Common myeloid progenitor, CD34-positive (primary cell): ENCODE measurements at places on chromosomes 4 and X.

GRCh38 chr4:147589586-147589985 lies 27.6 kb upstream of the TMEM184C start:
- DNase-seq = no peak

GRCh38 chr4:184404047-184404446 lies 70.3 kb downstream of the IRF2 start:
- no peak for DNase-seq

- no peak for DNase-seq
These were observed 147.1 kb downstream of the NAA11 start for GRCh38 chr4:79178760-79179159.

- peak; percentile 52 for DNase-seq
These were observed 323.6 kb downstream of the BCOR start for GRCh38 chrX:39773923-39774773.

- DNase-seq = no peak
These were observed 45.5 kb upstream of the CLNK start for GRCh38 chr4:10730019-10730418.

GRCh38 chr4:109982521-109982920 lies 69.8 kb downstream of the EGF start:
- DNase-seq = no peak

DNA sequence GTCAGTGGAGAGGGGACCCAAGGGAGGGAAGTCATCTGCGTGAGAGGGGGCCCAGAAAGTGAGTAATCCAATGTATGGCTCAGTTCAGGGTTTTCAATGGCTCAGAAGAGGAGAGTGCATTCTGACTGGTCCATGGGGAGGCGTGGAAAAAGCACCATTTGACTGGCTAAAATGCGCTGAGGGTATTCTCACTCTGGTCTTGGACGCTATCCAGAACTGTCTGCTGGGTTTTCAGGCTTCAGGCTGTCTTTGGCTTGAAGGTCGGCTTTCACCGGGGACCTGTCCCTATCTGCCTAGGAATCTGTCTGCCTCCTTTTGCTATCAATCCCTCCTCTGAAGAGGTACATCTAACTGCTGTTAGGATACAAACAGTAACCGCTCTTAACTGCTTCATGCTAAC lies 26.4 kb downstream of the EPGN start:
- no peak for DNase-seq

DNA sequence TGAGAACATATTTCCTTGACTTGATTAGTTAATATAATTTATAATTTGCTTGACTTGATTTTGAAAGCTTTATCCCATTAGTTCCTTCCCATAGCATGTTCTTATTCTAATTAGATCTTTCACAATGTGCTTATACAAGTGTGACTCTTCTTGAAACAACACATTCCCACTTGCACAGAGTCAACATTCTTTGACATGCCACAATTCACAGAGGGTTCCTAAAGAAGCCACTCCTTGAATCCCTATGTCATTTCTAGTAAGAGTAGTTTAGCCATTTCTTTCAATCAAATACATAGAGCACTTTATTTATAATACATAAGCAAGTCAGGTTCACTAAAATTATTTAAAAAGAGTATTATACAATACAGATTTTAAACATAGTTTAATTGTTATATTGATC lies 228.9 kb upstream of the GRID2 start:
- no peak for DNase-seq

DNA sequence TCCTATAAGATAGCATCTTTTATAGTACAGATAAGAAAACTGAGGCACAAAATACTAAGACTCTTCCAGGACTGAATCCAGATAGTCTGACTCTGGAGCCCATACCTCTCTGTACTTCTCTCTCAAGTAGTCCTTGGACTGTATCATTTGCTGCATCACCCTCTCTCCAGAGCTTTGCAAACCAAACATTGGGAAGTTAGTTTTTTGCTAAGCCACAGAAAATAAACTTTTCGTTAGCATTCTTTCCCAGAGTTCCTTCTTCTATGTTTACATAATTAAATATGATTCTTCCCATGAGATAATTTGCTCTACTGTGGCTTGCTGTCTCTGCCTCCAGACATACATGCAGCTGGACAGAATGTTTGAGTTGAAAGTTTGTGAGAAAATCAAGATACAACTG lies 22.0 kb downstream of the PPEF2 start:
- no peak for DNase-seq

- DNase-seq = peak; percentile 52
These were observed 25.6 kb upstream of the MSMO1 start for GRCh38 chr4:165301833-165302232.

DNA sequence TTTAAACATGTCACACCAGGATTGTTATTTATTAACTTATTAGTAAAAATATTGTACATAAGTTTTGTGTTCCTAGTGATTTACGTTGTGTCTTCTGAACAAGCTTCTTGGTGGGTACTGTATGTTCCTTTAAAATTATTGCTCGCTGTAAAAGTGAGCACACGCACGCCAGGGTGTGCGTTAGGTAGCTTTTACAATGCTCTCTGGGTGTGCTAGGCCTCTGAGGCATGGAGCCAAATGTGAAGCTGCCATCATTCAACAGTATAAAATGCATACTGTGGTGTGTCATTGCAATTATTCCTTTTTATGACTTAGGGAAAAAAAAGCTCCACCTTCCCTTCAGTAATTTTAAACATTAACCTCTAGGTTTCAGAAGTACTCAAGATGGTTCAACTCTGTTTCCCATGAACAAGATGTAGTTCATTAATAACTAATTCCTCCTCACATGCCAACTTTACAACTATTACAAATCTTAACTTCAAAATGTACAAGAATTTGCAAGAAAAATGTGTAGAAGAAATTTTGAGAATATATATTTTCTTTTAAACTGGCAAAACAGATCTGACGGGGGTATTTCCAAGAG lies 42.4 kb downstream of the ATOH1 start:
- DNase-seq = no peak

DNA sequence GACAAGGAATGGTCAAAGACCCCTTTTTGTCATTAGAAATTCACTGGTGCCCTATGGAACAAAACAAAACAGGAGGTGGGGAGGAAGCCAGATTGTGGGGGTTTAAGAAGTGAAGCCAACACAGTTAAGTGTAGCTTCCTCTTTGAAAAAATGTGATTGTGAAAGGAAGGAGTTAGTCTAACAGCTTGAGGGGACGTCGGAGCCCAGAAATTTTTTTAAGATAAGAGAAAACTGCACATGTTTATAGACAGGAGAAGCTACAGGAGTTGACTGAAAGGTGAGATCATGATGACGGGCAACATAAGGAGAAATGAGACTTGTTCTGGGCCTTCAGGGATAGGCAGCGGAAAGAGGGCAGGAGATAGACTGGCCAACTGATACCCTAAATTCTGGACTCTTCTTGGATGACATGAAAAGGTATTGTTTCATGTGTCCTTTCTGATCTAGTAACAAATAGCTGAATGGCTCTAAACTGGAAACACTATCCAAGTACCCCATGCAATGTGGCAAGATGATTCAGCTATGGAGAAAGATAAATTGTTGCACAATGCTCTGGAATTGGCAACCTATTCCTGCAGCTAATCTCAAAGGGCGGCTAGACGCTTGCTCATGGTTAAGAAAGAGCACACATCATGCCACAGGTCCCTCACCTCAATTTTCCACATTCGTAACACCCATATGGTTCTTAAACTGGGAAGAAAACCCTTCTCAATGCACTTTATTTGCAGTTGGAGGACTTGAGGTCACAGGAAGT lies 3.7 kb upstream of the HDAC8 start:
- DNase-seq = peak; percentile 30

DNA sequence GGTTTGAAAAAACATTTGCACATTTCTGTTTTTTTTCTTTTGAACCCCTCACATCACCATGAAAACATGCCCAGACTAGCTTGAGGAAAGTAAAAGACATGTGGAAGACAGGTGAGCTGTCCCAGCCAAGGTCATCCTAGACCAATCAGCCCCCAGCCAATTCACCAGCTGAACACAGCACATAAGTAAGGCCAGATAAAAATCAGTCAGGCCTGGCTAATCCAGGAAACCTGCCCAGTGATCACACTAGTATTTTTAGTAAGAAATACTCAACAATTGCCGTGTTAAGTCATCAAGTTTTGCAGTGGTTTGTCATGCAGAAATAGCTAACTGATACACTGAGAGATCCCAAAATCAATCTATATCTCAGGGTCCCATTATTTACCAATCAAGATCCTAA lies 4.4 kb upstream of the SMR3A start:
- DNase-seq = no peak
